NCI-H526 (cell line): ENCODE measurements at places on chromosomes 4 and X.

GRCh38 chr4:10734697-10735096 is 50.1 kb upstream of the CLNK start:
- no peak for DNase-seq

DNA sequence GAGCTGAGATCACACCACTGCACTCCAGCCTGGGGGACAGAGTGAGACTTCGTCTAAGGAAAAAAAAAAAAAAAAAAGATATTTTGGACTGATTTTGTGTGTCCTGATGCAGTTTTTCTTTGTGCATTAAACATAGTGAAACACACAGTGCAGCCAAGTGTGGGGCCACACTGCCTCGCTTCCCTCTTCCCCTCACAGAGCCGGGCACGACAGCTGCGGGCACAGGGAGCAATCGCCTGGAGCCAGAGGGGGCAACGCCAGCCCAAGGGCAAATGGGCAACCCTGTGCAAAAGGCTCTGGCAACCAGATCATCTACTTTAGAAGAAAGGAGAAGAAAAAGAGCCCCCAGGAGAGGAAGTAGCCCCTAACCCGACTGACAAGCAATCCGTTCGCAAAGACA is 13.5 kb upstream of the CCNQ start:
- no peak for DNase-seq

- DNase-seq = no peak
These were observed 74.7 kb upstream of the STS start for GRCh38 chrX:7072856-7073255.

DNA sequence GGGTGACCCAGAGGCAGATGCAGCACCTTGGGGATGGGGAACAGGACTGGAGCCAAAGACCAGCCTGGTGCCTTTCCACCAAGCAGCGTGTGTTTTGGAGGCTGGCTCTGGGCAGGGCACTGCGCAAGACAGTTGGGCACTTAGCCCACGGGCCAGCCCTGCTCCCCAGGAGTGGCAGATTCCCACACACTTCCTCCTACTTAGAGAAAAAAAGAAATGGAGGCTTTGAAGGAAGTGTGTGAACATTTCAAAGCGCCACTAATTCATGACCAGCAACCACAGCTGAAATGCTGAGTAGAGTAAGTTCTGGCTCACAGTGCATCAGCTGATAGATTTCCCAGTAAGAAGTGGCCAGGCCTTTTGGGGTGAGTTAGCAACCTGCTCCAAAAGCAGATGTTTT is 54.9 kb upstream of the LGI2 start:
- DNase-seq = no peak

- DNase-seq = no peak
These were observed 35.3 kb upstream of the NDUFC1 start for GRCh38 chr4:139337612-139338011.

DNA sequence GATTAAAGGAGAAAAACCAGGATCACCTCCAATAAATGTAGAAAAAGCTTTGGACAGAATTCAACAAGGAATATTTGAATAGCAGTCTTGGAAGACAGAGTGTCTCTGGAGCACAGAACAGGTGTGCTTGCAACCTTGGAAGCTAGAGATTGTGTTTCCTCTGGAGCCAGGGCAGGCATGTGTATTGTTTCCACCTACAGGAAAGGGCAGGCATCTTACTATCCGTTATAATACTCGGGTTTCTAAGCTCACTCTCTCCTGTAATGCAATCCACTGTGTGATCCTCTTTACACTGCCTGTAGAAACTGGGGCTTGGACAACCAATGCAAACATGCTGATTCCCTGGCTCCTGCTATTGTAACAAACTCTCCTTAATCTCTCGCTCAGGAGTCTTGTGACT is 14.4 kb downstream of the CCDC110 start:
- no peak for DNase-seq

DNA sequence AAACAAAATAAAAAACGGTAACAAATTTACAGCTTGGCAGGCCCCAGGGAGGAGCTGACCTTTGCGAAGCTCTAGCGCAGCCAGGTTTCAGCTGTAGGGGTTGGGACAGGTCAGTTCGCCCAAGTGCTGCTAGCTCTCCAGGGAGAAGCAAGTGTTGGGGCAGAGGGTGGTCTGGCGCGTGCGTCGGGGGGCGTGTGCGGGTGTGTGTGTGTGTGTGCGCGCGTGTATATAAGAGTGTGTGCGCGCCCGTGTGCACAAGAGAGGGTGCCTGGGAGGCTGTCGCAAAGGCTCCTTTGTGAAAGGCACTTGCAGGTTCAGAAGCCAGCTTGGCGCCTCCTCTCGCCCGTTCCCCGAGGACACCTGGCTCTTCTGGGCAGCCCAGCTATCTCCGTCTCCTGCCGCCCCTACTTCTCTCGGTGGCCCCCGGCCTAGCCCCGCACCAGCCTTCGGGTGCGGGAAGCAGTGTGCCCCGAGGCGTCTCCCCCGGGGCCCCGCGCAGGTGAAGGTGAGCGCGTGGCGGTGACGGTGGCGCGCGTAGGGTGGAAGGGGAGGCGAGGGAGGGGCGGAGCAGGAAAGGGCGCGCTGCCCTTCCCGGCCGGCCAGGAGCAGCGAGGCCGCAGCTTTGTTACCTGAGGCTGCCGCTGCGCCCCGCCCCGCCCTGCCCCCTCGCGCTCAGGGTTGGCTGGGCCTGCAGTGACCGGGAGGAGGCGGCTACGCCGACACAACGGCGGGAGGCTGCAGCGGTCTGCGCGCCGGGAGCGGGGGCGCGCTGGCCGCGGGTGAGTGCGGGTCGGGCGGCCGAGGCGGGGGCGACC is at the start of gene FHDC1:
FHDC1 (plus strand) TSS at position 693 of the 815 bp plus-strand sequence. CDS start 6,735 bp downstream, outside the sequence.
- DNase-seq = peak; percentile 76

DNA sequence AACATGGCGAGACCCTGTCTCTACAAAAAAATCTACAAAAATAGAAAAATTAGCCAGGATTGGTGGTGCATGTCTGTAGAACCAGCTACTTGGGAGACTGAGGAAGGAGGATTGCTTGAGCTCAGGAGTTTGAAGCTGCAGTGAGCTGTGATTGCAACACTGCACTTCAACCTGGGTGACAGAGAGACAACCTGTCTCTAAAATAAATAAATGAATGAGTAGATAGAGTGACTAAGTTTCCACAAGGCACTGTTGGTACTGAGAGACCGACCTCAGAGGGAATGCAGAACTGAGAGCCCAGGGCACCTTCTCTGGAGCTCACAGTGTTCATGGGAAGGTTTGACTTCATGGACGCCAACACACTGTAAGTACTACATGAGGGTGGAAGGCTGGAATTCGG is 26.7 kb upstream of the ARSD start:
- DNase-seq = no peak

DNA sequence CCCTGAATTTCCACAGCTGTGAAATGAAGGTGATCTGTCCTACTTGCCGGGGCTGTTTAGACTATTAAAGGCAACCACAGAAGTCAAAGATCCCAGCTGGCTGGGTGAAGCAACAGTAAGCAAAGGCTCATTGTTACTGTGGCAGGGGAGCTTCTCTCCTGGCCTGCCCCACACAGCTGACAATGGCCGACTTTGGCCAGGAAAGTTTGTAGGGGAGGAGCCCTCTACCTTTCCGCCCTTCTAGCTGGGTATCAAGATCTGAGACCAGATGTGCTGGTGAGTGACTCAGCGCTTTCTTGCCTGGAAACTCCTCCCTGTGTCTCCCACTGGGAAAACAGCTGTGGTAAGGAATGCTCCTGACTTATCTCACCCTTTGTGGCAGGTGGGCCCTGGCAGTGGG is 21.1 kb downstream of the RASSF6 start:
- no peak for DNase-seq

- DNase-seq = no peak
These were observed 86.0 kb downstream of the ATG4A start for GRCh38 chrX:108177351-108178142.

DNA sequence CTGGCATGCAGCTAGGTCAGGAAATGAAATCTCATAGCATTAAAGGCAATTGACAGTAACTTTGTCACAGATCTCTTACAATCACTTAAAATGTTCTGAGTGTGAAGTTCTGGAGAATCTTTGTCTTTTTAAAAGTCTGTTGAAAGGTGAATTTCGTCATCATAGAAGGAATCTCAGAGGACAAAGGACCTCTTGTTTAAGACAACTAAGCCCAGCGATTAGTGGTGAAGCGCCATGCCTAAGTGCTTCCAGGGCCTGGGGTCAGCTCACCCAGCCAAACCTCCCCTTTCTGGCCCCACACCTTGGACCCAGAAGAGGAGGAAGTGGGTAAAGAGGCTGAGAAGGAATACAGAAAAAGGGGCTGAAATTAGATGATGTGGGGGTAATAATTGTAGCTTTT is 8.5 kb downstream of the FRMD7 start:
- DNase-seq = no peak

GRCh38 chr4:20623939-20624338 is 76.3 kb upstream of the PACRGL start:
- no peak for DNase-seq

GRCh38 chr4:107801766-107802211 is 22.9 kb upstream of the SGMS2 start:
- no peak for DNase-seq

GRCh38 chr4:10753336-10753735 is 68.8 kb upstream of the CLNK start:
- no peak for DNase-seq

DNA sequence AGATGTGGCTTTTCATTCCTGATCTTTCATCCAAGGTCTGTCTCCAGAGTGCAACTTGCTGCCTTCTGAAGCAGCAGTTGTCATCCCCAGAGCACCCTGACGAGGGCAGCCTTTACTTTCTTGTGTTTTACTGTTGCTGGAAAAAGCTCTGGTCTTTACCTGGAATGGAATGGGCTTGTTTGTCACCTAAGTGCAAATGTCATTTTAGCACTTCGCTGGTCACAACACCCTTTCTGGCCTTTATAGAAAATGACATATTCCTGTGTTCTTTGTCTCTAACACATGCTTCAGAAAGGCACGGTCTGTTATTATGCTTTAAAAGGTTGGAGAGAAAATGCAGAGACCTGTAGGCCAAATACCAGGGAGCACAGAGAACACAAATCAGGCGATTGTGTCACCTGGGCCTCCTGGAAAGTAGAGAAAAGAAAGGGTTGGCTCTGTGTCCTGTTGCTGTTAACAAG is 332.7 kb upstream of the IGFBP7 start:
- DNase-seq = peak; percentile 39

DNA sequence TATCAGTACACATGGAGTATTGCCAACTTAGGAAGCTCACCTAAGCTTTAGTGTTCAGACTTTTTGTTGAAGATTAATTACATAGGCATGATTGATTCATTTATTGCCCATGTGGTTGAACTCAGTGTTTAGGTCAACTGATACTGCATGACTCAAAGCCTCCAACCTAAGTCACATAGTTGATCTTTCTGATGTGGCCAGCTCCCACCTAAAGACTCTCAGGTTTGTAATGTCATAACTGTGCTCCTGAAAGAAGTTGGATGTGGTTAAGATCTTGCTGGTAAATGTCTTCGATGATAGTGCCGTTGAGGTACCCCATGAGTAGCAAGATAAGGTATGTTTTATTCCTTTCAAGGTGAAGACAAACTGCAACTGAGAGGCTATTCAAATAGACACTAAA is 192.5 kb downstream of the EDA start:
- no peak for DNase-seq

- no peak for DNase-seq
These were observed 479.3 kb upstream of the PCDH10 start for GRCh38 chr4:132669786-132670185.

DNA sequence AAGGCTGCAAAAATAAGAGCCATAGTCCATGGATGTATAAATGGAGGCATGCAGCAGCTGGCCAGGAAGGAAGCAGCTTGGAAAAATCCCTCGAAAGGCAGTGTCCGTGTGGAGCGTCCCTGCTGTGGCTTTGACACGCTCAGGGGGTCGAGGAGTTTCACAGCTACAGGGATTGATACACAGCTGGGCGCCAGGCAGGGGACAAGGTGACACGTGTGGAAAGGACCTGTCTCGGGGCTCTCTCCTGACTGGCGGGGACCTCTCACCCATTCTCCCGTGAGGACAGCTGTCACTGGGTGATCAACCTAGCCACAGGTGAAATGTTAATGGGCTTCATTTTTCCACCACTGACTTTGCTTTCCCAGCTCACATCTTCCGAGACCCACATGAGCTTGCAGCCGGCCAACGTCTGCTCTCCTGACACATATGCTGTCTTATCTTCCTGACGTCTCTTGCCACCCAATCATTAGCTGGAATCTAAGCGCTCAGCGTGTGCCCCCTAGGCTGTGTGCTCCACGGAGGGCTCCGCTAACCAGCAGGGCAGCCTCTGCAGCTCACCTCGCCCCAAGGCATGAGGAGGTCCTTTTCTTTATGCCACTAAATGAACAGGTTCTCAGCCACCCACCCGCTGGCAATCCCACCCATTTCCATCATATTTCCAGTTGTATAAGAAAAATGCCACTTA is 89.4 kb upstream of the AFAP1 start:
- DNase-seq = no peak

DNA sequence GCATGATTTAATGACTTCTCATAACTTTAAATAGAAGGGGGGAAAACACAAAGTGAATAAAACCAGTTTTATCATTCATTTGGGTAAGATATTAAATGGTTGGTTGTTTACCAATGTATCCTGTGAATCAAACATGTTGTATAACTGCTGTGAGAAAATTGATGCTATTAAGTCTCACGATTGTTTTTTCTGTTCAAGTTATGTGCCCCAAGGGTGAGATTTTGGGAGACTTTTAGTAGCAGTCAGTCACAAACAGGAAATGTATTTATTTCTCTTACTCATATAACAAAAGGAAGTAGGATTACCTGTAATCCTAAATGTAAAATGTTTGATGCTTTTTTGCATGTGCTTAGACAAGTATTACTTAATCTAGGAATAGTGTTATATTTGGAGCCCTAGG is 39.2 kb downstream of the MTHFD2L start:
- DNase-seq = no peak
